ENCODE measurements at places on chromosomes 12 and 14.
A peak's percentile ranks its signal among the peaks of the same experiment; 100 is the strongest.

- DNase-seq, result no peak
These were observed 145.4 kb upstream of the SRRM4 start for GRCh38 chr12:118835926-118836325.

- DNase-seq, result peak; percentile 63
These were observed 5.8 kb downstream of the NID2 start for GRCh38 chr14:52063052-52063462.

GRCh38 chr12:22635812-22636211 is 10.8 kb downstream of the ETNK1 start:
- peak; percentile 14 for DNase-seq

- peak; percentile 2 for DNase-seq
These were observed 81.0 kb upstream of the CCDC196 start for GRCh38 chr14:66405158-66405557.

DNA sequence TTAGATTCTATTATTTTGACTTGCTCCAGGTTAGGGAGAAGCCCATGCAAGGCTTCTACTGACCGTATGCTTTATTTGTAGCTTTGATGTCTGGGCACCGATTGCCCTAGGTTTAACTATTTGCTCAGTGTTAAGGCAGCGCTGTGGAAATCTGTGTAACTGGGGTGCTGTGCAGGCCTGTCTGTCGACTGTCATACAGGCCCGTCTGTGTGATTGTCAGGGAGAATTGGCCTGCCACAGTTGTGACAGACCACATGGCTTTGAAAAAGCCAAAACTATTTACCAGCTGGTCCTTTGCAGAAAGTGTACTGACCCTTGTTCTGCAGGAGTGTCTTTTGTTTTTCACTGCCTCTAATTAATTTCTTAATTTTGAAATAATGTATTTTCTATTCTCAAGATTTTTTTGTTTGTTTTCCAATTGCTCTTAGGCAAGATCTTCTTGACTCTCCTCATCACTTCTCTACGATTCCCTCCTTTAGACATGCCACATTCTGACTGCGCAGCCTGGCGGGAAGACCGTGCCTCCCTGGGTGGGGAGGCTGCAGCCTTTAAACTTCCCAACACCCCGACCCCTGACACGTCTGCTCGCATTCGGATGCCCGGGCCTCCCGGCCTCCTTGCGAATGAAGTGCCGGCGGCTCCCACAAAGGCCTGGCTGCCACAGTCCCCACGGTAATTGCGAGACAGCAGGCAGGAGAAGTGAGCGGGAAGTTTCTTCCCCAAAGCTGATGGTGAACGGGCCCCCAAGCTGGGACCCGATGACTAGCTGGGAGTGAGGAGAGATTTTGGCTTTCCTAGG is 99.0 kb upstream of the EVL start:
- DNase-seq, result no peak

GRCh38 chr14:66000766-66001165 is 485.4 kb upstream of the CCDC196 start:
- DNase-seq, result no peak

DNA sequence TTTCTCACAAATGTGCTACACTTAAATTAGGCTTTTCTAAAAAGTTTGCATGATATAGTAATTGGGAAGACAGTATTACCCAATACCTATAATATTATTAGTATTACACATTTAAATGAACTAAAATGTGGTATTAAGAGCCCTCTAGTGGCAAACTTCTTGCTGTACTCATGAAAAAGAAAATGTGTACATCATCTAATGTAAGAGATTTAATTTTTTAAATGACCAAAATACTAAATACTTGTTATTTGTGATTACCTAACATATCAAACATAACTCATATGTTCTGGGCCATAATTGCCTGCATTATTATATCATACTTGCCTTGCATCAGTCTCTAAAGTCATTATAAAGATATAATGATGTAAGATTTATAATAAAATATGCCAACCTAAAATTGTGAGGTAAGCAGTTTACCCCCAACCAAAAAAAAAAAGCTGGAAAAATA is 64.2 kb downstream of the DNAI7 start:
- peak; percentile 42 for DNase-seq

GRCh38 chr12:115956659-115957058 is 320.8 kb downstream of the MED13L start:
- no peak for DNase-seq

- peak; percentile 38 for DNase-seq
These were observed 8.6 kb downstream of the BCL2L14 start for GRCh38 chr12:12079291-12079690.

DNA sequence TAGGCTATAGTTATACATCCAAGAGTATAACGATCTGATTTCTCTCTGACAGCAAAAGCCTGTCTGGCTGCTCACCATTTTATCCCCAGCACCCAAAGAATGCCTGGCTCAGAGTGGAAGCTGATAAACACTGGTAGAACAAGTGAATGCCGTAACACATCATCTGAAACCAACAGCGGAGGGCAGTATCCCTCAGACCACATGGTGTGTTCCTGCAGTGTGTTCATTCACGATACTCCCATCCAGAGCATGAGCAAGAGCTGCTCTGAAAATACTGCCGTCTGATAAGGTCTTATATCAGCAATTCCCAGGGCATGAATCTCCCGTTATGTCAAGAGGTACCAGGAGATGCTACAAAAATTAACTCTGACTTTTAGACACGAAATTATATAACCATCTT is 95.9 kb downstream of the TTC7B start:
- no peak for DNase-seq

- no peak for DNase-seq
These were observed 6.6 kb downstream of the LRRC9 start for GRCh38 chr14:59926534-59926933.

DNA sequence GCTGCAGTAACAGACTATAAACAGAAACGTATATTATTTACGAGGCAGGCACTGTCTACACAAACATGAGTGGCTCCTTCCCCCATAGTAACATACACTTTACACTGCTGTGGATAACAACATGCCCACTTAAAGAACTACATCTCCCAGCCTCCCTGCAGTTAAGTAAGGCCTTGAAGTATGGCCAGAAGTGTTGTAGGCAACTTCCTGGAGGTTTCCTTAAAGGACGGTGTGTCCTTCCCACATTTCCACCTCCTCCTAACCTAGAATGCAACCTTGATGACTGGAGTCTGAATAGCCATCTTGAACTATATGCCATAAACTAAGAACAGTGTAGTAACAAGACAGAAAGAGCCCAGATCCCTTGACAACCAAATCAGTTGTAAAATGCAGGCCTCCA is 20.3 kb downstream of the MED13L start:
- DNase-seq, result no peak

DNA sequence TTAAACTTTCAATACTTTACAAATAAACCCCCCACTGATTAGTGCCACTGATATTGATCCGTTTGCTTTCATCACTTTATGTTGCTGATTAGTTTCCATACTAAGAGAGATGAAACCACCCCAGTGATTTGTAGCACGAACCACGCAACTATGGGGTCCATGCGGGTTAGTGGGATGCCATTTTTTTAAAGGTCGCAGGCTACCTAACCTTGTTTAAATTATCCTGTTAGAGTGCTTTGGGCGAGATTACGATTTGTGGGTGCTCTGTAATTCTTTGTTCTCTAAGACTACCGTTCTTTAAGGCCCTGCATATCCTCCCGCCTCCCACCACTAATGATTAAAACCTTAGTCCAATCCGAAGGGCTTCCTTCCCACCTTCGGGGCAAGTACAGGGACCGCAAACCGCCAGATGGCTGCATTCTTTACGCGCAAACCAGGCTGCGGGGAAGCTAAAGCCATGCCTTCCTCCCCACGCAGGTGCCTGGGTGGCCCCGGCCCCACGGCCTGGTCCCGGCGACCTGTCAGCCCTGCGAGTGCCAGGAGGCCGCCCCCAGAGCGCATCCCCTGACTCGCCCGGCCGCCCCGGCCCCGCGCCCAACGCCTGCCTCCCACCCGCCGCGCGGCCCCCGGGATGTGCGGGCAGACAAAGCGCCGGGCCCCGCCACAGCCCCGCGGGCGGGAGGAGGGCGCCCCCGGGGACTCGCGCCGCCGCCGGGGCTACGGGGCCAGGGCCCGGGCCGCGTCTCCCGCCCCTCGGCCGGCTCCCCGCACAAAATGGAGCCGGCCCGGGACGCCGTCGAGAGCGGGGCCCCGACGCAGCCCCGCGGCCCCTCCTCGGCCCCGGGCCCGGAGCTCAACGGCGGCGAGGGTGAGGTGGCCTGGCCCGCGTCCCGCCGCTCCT is 759 bp downstream of the NFYB start:
- DNase-seq, result peak; percentile 56

DNA sequence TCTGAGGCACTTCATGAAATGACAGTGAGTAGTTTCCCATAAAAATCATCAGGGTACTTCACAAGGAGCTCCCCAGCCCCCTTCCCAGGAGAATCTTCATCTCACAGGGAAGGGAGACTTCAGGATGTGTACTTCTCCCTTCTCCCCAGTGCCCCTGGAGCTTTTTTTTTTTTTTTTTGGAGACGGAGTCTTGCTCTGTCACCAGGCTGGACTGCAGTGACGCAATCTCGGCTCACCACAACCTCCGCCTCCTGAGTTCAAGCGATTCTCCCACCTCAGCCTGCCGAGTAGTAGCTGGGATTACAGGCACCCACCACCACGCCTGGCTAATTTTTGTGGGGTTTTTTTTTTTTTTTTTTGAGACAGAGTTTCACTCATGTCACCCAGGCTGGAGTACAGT is 10.4 kb downstream of the ITPK1 start:
- DNase-seq, result peak; percentile 76

- DNase-seq, result peak; percentile 72
These were observed 58.8 kb upstream of the FOXG1 start for GRCh38 chr14:28707814-28708213.

DNA sequence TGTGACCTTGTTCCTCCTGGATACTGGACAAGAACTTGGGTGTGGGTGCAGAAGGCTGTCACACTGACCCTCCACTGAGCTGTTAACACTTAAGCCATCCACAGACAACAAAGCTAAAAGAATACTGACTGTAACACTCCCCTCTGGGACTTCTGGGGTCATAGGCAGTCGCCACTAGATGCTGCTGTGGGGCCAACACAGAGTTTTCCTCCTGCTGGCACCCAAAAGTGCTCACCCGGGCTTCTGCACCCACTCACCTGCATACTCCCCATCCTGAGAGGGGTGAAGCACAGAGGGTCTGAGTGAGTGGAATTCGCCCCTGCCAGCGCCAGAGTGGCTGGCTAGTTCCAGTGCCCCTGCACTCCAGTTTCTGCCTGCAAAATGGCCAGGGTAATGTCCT is 422.4 kb upstream of the LMO3 start:
- no peak for DNase-seq

DNA sequence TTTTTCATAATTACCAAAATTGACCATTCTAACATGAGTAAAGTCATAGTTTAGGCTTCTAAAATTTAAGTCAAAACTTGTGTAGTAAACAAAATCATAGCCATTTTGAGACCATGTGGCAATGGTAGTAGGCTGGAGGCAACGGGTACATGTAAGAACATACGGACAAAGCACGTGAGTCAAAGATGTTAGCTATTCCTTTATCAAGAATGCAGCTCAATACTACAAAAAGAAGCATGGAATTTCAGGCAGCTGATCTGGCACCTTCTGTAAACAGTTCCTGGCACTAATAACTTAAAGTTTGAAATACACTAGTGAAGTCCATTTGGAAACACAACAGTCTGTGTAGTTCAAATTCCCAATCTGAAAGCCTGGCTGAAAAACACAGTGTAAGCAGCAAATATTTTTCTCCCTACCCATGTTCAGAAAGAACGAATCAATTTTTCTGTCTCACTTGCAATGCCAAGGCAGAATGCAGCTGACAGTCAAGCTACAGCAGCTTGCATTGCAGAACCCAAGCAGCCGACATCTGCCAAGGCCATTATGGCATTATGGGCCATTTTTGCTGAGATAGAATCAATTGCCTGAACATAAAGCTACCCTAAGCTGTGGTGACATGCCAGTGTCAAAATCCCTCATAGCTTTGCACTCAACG is 29.3 kb downstream of the MYF5 start:
- DNase-seq, result peak; percentile 8

- DNase-seq, result peak; percentile 15
These were observed 36.7 kb downstream of the TMBIM6 start for GRCh38 chr12:49777800-49778748.

DNA sequence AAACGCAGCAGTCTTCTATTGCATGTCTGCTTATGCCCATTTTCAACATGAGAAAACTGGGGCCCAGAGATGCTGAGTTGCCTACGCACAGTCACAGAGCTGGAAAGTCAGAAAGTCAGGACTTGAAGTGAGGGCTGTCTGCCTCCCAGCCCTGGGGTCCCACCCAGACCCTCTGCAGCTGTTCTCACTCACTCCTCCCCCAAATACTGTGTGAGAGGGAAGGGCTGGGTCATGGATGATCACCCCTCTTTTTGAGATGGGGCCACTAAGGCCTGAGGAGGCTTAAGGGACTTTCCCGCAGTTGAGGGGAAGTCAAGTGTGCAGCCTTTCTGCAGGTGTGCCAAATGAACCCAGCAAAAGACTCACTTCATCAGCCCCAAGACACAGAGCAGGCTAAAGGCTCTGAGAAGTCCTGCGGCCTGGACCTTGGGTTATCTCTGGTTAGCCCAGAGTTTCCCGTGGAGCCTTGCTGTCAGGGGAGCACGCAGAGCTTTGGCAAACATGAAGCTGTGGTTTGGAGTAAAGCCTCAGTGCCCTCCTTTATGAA is 18.7 kb downstream of the DTX1 start:
- no peak for DNase-seq

DNA sequence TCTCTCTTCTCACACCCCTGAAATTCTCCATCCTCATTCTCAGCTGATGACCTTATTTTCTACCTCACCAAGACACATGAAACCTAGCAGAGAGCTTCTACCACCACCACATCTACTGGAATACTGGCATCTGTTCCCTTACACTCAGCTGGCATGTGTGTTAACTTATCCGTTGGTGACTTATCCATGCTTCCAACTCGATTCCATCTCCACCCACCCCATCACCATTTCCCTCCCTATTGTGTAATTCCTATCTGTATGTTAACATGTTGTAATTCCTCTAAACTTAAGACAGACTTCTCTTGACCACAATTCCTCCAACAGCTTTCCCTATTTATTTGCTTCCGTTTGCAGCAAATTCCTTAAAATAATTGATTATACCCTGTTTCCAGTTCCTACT is 15.4 kb downstream of the C1S start:
- peak; percentile 74 for DNase-seq

- DNase-seq, result no peak
These were observed 3.2 kb upstream of the RFC5 start for GRCh38 chr12:118013283-118013682.

DNA sequence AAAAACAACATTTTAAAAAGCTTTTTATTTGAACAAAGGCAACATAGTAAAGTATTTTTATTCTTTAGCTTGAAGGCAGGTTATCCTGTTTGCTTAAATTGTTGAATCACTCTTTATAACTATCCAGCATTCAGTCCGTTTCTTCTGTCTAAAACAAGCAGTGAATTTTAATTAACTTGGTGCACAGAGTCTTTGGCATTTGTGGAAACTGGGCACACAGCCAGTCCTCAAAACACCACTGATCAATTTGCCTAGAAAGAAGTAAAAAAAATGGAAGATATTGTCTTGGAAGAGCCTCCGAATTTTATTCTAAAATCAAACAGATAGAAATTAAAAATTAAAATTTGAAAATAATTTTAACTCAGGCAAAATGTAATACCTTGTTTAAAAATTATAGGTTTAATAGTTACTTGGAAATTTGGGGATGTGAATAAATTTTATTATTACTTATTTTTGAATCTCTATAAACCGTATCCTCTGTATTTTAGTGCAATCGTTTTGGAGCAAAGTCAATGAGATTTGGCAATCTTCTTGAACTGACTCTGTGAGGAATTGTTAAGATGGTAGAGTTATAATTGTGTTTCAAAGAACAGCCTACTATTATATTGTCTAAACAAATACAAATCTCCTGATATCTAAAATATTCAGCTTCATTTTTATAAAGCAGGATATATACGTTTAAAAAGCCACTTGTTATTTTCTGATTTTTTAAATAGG is 927.0 kb downstream of the SLC16A7 start:
- no peak for DNase-seq
